Hypothalamus (tissue), 51 donors: ENCODE measurements at places on chromosomes 4 and X.

GRCh38 chrX:47224266-47224895 is 5.9 kb downstream of the CDK16 start:
- no peak for DNase-seq

DNA sequence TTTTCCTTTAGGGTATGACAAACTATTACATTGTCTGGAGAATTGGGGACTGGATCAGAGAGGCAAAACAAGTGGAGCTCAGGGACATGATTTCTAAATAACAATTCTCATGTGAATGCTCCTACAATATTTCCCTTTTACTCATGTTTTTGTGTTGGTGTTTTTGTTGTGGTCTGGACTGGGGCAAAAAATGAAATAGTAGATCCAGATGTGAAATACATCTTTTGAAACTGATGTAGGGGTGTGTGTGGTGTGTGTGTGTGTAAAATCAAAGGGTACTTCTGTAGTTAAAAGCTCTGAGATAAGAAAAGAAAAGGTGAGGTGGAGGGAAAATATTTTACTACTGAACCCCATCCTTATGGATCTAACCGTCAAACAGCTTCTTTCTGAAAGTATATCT is 188.4 kb upstream of the RPL34 start:
- DNase-seq: no peak

DNA sequence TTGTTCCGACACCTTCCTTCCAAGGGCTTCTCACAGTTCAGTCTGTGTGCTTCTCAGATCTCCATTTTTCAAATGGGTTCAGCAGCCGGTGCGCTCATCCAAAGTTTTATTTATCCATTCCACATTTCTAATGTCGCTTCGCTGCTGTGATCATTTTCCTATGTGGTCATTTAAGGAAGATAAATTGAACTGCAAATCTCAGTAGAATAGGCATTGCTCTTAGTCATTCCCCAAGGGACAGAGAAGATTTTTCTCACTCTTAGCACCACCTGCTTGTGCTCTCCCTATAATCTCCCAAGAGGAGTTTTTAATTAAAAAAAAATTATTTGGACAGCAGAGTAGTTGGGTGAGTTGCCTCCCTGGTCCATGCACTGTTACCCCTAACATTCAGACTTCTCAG is 278.9 kb upstream of the GATB start:
- no peak for DNase-seq

GRCh38 chr4:8029689-8030088 is 90.0 kb upstream of the AFAP1 start:
- no peak for DNase-seq

- no peak for DNase-seq
Measured at GRCh38 chrX:97876697-97877407, 993.1 kb downstream of the RPA4 start.

- peak; percentile 3 for DNase-seq
Measured at GRCh38 chr4:16794816-16795445, 103.5 kb downstream of the LDB2 start.

DNA sequence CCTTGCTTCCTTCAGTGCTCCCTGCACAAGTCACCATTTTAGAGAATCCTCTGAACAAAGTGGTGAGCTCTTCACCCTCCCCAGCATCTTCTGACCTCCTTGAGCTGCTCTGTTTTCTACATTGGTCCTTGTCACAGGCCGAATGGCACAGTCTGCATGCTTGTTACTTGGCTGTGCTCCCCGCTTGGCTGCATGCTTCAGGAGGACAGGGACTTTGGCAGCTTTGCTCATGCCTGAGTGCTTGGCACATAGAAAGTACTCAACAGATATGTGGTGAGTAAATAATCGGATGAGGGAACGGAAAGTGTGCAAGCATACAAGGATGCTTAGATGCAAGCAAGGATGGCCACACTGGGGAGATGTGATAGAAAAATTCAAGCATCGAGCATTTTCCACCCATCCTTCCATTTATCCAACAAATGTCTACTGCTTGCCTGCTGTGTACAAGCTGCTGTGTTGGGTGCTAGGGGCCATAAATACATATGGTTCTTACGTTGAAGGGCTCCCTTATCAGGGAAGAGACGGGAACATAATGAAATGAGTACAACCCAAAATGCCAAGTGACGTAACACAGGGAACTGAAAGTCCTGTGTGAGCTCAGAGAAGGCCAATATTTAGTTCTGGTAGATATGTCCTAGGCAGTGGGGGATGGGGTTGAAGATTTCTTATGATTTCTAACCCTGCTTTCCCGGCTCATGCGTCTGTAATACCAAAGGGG is 31.2 kb downstream of the SLC2A9 start:
- DNase-seq: no peak

GRCh38 chr4:54659313-54659712 is 1.6 kb downstream of the KIT start:
- DNase-seq: no peak

GRCh38 chr4:43757147-43757546 is 691.5 kb downstream of the KCTD8 start:
- no peak for DNase-seq

GRCh38 chr4:86630629-86631028 is 36.5 kb downstream of the PTPN13 start:
- DNase-seq: no peak

GRCh38 chr4:123651536-123652180 is 255.1 kb downstream of the SPRY1 start:
- no peak for DNase-seq

DNA sequence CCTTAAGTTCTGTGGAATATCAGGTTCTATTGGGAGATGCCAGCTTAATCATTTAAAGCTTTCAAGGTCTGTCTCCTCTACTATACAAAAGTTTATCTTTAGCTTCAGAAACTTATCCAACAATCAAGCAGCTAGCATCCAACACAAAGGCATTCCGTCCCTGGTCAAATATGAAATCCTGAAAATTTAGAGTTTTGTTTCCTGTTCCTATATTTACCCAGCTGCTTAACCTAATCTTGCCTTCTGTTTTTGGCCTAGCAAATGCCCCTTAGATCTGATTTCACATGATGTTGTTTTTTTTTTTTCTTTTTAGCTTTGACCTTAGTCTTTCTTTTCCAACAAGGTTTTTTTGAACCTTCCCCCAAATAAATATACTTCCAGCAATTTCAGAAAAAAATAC is 33.8 kb downstream of the FAM13A start:
- DNase-seq: no peak

DNA sequence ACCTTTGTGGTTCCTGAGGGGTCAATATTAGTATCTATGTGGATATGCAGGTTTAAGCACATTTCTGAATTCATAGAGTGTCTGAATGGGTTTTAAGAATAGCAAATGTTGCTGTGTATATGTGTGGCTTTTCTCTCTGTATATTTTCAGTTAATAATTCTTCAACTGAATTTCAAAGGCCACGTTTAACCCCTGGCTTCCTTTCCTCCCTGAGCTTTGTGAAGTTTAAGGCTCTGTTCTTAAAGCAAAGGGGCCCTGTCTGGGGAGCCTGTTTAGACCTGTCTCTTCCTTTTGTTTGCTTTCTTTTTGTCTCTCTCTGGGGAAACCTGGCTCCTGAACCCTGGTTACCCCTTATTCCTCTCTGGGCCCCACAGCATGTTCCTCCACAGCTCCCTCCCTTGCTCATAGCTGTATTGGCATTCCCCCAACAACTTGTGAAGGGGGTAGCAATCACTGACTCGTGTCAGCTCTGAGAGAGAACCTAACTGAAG is 139.1 kb downstream of the COL4A6 start:
- no peak for DNase-seq

DNA sequence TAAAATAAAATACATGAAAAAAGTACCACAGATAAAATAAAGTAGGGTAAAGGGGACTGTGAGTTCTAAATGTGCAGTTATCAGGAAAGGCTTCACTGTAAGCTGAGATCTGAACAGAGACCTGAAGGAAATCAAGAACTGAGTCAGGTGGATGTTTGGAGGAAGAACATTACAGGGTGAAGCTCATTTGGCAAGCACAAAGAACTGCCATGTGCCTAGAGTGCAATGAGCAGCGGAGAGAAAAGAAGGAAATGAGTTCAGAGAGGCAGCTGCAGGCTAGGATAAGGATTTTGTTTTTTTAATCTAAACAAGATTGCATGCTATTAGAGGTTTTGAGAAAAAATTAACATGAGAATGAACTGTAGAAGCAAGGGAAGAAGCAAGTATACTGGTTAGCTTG is 373.1 kb downstream of the STPG2 start:
- no peak for DNase-seq
